ENCODE measurements at places on chromosomes 12 and 14.

- DNase-seq, result no peak
Observed at GRCh38 chr12:87671757-87672156, 357.4 kb downstream of the C12orf50 start.

- DNase-seq, result no peak
Observed at GRCh38 chr14:32985866-32986265, 47.2 kb downstream of the NPAS3 start.

GRCh38 chr14:59331217-59331616 lies 134.0 kb downstream of the GPR135 start:
- DNase-seq, result no peak

DNA sequence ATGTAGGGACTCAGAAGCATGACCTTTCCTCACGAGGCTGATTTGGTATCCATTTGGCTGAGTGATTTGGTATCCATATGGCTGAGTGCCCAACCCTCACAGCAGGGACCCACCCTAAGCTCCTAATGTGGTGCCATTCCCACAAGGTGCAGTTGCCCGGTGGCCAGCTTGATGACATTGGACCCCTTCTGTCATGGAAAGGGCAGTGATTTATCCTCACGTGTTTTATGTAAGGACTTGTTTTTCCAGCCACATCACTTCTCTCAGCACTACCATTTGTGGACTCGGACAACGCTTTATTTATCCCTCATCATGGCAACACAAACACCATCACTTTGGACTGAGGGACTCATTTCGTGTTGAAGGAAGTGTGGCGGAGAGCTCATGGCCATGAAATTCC lies 8.5 kb upstream of the CDC42BPB start:
- no peak for DNase-seq

DNA sequence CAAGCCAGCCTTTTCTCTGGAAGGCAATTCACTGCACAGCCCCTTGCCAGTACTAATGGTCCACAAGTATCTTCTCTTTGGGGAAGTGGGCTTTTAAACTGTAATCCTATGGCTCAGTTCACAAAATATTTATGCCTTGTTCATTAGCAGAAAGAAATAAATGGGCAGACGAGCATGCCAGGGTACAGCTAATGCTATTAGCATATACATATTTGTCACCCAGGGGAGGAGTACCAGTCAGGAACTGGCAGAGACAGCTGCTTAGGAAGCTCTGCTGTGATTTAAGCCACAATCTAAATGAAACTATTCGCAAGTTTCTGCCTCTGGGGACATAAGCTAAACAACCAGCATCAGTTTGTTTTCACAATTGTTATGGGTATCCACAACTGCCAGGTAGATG lies 113.4 kb upstream of the CCDC198 start:
- DNase-seq, result no peak

DNA sequence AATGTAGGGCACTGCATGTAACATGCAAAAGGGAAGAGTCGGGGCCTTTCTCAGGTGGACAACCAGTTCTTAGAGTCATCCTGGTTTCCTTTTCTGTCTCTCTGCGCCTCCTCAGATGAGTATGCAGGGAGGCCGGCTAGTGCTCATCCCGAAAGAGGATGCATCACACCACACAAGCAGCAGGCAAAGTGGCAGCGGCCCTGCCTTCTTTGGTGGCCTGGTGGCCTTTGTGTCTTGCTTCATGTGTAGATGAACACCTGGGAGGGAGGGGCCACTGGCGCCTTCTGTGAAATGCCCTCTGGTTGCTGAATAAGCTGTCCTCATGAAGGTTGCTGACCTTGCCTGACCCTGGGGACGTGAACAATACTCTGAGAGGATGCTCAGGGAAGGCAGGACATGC lies 18.0 kb downstream of the SLC24A4 start:
- no peak for DNase-seq

DNA sequence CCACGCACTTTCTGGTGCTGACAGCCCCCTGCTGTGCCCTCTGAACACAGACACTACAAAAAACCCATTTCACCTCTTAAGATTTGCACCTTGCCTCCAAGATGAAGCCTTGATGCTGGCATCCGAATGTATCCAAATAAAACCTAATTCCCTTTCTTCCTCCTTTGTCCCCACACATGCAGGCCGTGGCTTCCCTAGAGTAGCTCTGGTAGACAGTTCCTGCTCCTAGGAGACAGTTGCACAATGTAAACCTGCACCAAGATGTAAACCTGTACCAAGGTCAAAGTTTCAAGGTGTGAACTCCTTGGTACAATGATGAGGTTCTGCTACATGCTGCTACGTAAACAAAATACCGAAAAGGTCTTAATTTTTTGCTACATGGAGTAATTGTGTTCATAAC lies 625 bp upstream of the ABHD12B start:
- no peak for DNase-seq

DNA sequence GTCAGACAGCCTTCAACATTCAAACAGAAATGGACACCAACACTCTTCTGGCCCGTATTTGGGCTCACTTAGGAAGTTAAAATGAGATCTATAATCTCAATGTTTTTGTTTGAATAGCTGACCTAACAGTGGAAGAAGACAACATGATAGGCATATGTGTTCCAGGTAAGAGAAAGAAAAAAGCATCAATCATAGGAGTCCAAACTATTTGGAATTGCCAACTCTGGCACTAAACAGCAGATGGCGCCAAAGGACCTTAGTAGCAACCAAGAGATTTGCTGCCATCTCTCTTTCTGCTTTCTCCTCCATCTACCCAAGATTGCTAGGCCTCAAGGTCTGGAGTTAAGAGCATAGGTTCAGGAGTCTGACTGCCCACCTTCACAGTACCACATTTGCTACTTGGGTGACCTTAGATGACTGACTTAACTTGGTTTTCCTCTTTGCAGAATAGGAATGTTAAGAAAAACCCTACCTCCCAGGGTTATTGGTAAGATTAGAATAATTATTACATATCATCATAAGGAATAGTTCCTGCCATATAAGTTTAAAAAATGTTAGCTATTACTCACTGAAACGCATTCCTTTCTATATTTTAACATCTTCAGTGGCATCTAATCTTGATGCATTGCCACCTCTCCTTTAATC lies 30.2 kb downstream of the PEX5 start:
- peak; percentile 7 for DNase-seq

- DNase-seq, result no peak
Observed at GRCh38 chr12:108638141-108638827, 4.6 kb upstream of the SELPLG start.

GRCh38 chr12:77133566-77133965 lies 68.2 kb upstream of the E2F7 start:
- DNase-seq, result no peak

DNA sequence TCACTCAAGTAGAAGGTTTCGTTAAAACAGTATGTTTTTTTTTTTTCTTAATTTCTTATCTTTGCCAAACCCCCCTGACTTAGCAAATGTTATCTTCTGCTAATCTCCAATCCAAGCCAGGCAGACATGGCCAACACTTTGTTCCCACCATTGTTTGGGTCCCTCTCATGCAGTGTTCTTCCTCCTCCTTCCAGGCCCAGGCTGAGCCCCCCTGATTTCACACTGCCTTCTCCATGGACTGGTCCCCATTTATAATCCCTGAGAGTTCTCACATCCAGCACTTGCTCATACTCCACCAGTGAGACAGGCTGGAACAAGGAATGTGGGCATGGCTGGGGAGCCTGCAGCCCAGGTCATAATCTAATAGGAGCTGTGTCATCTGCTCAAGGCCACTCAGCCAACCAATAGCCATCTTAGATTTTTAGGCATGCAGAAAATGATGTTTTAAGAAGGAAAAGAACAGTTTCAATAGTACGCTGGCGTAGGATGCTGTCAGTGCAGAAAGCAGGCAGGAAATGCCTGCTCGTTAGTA lies 238.4 kb upstream of the CCDC196 start:
- DNase-seq, result no peak

GRCh38 chr12:51887476-51888315 lies at the start of gene ANKRD33:
Gene ANKRD33, plus strand, starts transcription at chr12:51888103. Its CDS starts 84 bp downstream, at chr12:51888187.
- DNase-seq, result no peak

DNA sequence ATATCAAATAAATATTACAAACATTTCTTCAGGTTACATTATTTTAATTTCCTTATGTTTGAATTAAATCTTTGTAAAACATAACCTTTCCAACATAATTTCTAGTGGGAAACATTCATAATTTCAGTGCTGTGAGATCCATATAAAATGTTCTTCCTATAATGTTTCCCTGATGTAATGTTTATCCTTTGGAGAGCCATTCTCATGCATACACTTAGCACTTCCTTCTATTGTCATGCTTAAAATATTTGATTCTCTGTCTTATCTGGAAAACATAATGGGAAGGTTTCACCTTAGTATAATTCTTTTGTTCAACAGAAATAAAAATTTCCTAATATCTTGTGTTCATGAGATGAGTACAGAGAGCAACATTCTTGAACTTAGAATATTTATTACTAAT lies 472.5 kb downstream of the ADAMTS20 start:
- no peak for DNase-seq

DNA sequence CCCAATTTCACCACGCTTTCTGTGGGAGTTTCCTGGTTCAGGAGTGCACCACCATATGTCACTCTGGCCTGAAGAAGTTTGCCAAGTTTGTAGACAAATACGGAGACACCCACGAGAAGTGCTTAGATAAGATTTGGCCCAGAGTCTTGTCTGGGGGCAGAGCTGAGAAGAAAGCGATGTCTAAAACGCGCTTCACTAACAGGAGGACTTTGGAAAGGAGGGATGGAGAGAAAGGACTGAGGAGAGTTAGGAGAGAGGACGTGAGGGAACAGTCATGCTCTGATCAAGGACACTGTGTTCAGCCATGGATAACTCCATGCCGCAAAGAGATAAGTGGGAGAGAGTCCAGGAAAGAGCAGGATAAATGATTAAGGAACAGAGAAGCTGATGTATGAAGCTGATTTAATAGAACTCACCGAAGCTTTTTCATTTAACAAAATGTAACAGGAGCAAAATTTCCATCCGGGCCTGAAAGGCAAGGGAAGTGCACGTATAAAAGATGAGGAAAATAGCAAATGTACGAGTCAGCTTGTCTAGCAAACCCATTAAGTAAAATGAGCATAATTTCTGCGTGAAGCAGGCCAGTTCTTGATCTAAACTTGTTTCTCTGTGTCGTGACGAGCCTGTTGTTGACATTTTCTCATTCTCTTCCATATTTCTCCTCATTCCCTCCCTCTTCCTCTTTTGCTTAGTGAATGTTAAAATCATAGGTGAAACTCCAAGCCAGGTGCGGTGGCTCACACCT lies 23.4 kb upstream of the MAP3K9 start:
- no peak for DNase-seq

DNA sequence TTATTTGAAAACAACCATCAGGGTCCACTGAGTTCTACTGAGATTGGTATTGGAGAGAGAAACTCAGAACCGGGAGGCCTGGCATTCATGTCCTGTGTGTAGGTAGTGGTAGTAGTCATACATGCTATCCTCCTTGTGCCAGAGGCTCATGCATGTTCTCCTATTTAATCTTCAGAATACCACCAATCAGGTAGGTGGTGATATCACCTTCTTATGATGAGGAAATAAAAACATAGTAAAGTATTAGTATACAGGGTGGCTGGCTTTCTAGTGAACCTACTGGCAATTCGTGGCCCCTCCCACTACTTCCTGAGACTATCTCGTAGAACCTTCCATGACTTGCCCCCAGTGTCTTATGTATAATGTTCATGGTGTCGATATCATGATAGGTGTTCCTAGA lies 40.5 kb upstream of the EID3 start:
- no peak for DNase-seq

- no peak for DNase-seq
Observed at GRCh38 chr14:54278665-54279295, 118.0 kb upstream of the CDKN3 start.

- no peak for DNase-seq
Observed at GRCh38 chr12:7154901-7155470, 24.8 kb downstream of the CLSTN3 start.

GRCh38 chr12:66129934-66130266 lies 650 bp downstream of the LLPH start:
- DNase-seq, result no peak

- DNase-seq, result no peak
Observed at GRCh38 chr12:44848703-44849085, 27.4 kb downstream of the NELL2 start.
